ENCODE measurements at places on chromosomes 12 and 14. TPM values are rescaled to one million over a fixed set of nuclear protein-coding genes. Genes with fewer than 3 reads are reported as not detected.
A peak's percentile ranks its signal among the peaks of the same experiment; 100 is the strongest.

- DNase-seq, result no peak
Measured at GRCh38 chr14:79018836-79019235, 848.7 kb downstream of the NRXN3 start.

GRCh38 chr14:92421751-92422150, 91.8 kb upstream of the RIN3 start:
- DNase-seq, result no peak

GRCh38 chr14:22484632-22485031, 104.4 kb downstream of the DAD1 start:
- DNase-seq, result no peak

DNA sequence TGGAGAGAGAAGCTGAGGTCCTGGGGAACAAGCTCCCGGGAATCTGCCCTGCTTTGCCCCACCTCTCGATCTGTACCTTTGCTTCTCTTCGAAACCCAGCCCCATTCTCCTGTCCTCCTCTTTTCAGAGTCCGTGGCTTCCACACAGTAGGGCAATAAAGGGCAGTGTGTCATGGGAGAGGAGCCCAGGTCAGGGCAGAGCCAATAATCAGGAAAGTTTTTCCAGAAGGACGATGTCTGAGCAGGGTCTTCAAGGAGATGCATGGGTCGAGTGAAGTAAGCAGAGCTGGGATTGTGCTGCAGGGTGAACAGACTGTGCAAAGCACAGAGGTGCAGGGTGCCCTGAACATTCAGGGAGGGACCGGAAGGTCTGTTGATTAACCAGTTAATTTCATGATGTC, 22.1 kb upstream of the SERPINA4 start:
- peak; percentile 43 for DNase-seq

GRCh38 chr12:93199831-93200236, 177.9 kb upstream of the NUDT4 start:
- DNase-seq, result no peak

DNA sequence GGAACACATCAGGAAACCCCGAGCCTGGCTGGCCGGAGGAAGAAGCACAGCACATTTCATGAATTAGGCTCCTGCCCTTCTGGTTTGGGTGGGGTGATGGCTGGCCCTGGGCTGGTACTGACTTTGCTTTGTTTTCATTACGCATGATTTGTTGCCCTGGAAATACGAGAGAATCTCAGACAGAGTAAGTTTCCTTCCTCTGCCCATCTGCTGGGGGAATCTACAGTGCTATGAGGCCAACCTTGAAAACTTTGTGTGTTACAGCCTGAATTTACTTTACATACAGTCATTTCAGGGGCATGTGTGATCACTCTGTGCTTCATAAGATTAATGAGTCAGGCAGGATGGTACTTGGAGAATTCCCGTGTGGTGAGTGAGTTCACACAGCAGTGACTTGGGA, 20.5 kb upstream of the SLC5A8 start:
- DNase-seq, result no peak

Gene DDIT3
- 19.8 TPM for total RNA-seq
